ENCODE measurements at places on chromosomes 3 and 15.

DNA sequence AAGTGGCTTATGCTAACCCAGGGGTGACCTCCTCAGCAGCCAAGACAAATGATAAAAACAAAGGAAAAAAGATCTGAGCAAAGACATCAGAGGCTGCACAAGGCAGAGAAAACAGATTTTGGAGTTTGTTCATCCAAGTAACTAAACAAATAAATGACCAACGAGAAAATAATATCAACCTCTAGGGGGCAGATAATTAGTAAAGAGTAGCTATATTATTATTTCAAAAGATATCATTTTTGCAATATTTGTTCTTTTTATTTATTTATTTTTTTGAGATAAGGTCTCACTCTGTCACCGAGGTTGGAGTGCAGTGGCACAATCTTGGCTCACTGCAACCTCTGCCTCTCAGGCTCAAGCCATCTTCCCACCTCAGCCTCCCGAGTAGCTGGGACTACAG lies 101.8 kb downstream of the PCCB start:
- DNase-seq = no peak

DNA sequence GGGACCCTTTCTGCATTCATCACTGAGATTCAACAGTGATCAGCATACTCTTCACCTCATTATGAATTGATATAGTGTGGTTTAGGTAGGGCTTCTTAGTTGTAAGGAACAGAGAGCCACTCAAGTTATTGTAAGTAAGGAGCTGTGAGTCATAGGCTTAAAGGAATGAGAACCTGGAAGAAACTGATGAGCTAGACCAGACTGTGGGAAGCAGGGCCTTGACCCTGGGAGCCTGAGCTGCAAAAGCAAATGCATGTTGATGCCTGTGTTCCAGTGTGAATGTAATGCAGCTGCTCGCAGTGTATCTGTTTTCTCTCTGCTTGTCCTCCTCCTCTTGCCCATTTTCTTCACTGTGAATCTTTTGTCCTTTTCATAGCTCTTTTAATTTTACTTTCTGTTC lies 13.6 kb downstream of the ZKSCAN7 start:
- no peak for DNase-seq

- DNase-seq = no peak
These were observed 4.1 kb upstream of the HDAC11 start for GRCh38 chr3:13475871-13476590.

DNA sequence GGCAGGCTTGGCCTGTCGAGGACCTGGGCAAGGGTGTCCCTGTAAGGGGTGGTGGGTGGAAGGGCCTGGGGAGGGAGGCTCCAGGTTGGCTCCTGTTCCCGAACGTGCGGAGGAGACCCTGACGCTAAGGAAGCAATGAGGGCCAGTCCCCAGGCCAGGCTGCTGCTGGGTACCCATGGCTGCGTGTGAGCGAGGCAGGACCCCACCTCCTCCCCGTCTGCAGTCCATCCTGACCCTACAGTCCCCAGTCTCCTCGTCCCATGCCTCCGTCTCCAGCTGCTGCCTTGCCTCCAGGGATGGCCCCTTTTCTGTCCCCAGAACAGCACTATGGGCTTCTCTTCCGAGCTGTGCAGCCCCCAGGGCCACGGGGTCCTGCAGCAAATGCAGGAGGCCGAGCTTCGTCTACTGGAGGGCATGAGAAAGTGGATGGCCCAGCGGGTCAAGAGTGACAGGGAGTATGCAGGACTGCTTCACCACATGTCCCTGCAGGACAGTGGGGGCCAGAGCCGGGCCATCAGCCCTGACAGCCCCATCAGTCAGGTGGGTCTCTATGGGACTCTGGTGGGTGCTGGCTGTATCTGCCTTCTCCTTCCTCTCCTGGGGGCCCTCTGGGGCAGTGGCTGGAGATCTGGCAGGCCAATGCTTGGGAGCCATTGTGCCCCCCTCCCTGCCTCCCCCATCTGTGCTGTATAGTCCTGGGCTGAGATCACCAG lies 571 bp downstream of the FES start:
- no peak for DNase-seq
